ENCODE measurements at places on chromosomes 16 and 17.

- no peak for DNase-seq
Measured at GRCh38 chr16:82880346-82880745, 253.6 kb downstream of the CDH13 start.

DNA sequence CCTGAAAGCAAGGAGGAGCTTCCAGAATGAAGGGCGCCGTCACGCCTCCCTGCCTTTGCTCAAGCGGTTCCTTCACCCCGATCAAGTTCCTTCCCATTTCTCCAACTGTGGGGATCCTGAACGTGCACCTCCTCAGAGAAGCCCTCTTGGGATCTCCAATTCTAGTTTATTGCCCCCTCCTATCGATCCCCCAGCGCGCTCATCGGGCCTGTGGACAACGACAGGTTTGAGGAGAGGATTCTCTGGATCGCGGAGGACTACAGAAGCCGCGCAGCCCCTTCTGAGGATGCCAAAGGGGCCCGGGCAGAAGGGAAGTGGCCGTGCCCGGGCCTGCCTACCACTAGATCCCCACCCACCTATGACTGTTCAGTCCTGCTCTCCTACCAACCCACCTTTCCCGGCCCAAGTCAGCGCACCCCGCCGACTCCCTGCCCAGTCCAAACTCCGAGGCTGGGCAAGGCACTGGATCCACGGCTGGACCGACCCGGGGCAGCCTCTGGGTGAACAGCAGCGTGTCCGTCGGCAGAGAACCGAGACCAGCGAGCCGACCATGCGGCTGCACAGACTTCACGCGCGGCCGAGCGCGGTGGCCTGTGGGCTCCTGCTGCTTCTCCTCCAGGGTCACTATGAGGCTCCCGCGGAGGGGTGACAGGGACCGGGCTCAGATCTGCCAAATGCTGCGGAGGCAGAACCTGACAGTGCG lies 12.8 kb upstream of the CES3 start:
- no peak for DNase-seq

DNA sequence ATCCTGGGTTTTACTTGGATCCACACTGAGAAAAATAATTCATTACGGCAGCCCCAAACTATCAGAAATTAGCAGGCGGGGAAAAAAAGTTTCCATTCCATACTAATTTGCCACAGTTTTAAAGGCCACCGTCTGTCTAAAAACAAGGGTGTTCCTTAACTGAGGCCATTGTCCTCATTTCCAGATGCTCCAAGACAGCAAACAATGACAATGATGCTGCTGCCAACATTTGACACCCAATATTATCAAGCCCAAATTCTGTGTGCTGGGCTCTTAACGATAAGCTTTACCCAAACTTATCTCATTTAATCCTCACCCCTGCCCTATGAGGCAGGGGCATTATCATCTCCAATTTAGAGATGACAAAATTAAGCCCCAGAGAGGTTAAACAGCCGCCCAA lies 26.3 kb downstream of the CUEDC1 start:
- no peak for DNase-seq

DNA sequence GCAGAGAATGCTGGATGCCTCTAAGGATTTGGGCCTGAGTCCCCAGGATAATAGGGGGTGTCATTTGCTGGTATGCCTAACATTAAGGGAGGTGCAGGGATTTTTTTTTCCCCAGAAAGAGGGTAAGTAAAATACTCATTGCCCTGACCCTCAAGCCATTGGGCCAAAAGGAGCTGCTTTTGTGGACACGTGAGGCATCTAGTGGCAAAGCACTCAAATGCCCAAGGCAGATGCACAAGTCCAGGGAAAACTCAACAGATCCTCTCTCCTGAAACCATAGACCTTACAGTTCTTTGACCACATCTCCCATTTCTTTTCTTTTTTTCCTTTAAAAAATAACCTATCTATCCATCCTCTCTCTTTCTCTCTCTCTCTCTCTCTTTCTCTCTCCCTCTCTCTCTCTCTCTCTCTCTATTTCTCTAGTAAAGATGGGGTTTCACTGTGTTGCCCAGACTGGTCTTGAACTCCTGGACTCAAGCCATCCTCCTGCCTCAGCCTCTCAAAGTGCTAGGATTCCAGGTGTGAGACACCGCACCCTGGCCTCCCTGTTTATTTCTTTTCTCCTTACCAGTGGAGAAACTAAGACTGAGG lies 11.8 kb downstream of the IRX5 start:
- DNase-seq = no peak

GRCh38 chr17:48441862-48442261 lies 11.8 kb upstream of the SKAP1 start:
- DNase-seq = no peak

DNA sequence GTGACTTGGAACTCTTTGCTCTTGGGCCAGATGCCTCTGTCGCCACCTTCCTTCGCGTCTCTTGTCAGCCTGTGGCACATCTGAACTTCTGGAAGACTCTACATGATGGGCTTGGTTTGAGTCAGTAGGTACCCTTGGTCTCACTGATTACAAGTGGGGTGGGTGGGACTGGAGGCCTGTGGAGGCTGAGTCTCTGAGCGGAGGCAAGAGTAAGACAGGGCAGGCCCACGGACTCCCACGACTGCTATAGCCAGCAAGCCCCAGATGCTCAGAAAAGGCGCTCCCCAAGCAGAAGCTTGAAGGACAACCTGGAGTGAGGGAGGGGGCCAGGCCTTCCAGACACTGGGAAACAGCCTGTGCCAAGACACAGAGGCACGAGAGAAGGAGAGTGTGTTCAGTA lies 145.7 kb downstream of the SNX29 start:
- DNase-seq = no peak

- DNase-seq = no peak
Measured at GRCh38 chr16:9286930-9287329, 195.5 kb downstream of the HAPSTR1 start.

DNA sequence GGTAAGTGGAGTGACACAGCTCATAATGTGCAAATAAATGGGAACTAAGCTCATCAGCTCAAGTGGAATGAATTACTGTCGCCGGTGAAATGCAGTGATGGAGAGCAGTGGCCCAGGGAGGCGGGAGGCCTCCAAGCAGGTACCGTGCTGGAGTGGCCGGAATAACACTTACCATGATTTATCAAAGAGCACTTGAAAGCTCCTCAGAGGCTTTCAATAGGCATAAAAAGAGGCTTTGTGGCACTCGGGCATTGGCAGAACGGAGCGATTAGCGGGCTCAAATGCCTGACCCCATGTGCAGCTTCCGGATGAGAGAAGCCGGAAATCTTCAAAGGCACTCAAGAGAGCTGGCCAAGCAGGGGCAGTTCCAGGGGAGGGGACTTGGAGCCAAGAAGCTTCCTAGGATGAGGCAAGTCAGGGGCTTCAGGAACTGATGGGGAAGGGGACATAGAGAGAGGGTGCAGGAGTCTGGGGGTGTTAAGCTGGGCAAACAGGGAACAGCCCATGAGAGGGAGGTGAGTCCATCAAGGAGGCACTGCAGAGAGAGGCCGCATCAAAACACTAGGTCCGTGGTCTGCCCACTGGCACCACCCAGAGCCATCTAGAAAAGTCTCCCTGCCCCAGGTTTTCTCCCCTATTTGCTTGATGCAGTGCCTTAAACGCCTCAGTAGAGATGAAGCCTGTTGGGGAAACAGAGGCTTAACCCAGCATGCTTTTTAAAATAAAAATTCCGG lies 144.0 kb upstream of the IRX6 start:
- DNase-seq = no peak

- no peak for DNase-seq
Measured at GRCh38 chr16:65313936-65314626, 192.2 kb upstream of the CDH11 start.

GRCh38 chr17:75288770-75289114 lies 491 bp downstream of the SLC25A19 start:
- DNase-seq = no peak

DNA sequence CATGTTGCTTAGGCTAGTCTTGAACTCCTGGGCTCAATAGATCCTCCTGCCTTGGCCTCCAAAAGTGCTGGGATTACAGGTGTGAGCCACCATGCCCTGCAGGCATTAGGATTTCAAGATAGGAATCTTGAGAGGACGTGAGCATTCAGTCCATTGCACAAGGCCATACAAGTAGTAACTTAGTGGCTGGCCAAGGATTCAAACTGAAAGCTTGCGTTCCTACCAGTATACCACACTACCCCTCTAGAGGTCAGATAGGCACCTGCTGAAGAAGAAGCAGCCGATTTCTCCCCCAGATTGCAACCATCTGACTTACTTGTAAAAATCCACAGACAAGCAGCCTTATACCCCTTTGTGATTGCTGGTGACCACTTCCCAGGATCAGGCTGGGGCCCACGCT lies 80.9 kb downstream of the CACNG3 start:
- DNase-seq = no peak

DNA sequence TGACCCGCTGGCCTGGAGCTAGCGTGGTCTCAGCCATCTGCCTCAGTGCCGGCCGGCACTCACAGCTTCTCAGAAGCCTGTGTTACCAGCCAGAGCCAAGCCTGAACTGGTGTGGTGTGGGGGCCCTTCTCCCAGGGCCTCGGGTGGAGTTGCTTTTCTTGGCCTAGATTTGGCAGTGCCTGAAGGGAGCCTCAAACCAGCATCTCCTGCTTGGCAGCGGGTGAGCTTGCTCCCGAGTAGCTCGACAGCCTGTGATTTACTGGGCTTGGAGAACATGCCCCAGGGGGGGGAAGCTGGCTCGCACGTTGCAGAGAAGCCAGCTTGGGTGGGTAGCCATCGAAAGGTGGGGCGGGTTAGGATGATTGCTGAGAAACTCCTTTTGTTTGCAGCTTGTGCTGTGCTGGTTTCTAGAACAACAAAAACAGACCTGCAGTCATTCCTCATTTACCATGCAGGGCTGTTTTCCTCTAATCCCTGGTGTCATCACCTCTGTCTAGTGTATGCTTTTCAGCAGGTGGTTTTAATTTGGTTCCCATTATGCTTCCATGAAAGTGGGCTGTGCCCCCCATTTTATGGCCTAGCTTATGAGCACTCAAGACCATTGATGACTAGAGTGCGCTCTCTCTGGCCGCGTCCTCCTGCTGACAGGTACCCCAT lies 42.2 kb downstream of the TBCD start:
- no peak for DNase-seq

GRCh38 chr17:9361188-9361955 lies 214.2 kb downstream of the STX8 start:
- DNase-seq = no peak

DNA sequence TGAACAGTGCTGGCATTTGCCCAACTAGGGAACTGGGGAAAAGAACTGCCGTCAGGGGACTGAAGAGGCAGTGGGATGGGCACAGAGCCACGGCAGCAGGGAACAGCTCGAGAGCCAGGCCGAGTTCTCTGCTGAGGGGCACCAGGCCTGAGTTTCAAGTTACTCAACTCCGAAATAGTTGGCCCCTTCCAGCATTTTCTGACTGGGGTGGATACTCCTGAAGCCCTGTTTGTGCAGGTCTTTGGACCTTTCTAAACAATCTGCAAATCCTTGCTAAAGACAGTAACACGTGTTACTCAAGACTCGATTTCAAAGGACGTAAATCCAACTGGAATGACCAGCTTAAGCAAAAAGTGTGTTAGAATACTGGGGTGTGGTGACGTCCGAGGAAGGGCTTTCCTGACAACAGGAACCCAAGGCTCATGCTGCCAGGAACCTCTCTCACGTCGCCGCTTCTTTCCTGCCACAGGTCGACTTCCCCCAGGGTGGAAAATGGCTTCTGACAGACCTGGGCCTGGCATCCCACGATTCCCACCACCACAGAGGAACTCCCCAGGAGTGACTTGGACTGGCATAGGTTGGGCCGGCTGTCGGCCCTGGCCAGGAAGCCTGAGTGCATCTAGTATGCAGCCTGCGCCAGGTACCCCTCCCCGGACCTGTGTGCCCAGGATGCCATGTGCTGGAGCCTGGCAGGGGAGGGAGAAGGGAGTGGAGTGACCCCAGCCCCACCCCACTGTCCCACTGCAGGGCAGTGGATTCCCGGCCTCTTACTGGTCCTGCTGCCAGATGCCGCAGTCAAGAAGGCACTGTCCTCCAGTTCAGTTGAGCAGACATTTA lies 71.9 kb downstream of the N4BP1 start:
- no peak for DNase-seq

All from stimulated activated CD4-positive, alpha-beta T cell treated with anti-CD3 and anti-CD28 coated beads, Interleukin-1b, Interleukin-23, amount 100 ng/mL, for 1 hour (primary cell).